Stimulated activated naive B cell treated with anti-CD40 and anti-IgM and Interleukin-4, amounts not matched to agents 10 μg/mL and 1 μg/mL and 100 μg/mL, for 72 hours (primary cell): ENCODE measurements at places on chromosomes 16 and 17.

GRCh38 chr16:5330058-5330457 lies 232.5 kb upstream of the EEF2KMT start:
- no peak for DNase-seq

DNA sequence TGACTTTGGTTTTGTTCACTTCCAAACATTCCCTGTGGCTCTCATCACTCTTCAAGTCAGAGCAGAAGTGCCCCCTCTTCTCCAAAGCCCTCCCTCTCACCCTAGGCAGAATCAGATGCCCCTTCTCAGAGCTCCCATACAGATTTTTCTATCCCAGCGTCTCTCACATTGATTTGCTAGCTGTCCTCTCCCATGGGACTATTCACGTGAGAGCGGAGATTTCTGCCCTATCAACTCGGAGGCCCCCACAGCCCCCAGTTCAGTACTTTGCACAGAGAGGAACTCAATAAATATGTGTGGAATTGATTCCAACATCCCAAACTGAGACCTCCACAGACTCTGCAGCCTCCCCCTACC lies 182.6 kb downstream of the C16orf78 start:
- DNase-seq = no peak

- peak; percentile 23 for DNase-seq
These were observed 5.2 kb downstream of the ASGR1 start for GRCh38 chr17:7173687-7174602.

- peak; percentile 67 for DNase-seq
These were observed 4.4 kb downstream of the TP53I13 start for GRCh38 chr17:29572691-29573557.

DNA sequence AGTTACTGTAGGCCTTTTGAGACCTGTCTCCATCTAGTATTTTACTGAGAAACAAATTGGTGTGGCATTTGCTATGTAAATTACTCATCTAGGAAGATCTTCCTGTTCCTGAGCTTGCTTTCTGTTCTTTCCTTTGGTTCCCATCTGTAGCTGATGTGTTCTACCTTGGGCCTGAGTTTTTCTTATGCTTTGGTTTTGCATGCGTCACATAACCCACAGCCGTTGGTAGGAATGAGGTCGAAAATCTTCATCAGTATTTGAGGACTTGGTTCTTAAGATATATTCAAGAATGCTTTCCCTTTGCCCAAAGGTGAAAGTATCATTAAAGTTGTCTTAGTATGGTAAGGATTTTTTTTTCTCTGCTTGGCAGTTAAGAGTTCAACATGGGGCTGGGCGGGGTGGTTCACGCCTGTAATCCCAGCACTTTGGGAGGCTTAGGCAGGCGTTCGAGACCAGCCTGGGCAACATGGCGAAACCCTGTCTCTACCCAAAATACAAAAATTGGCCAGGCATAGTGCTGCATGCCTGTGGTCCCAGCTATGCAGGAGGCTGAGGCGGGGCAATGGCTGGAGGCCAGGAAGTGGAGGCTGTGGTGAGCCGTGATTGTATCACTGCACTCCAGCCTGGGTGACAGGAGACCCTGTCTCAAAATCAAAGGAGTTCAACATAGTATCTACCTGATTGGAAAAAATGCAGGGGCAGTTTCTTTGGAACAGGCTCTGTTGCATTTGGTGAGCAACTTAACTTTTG lies 28.8 kb downstream of the IST1 start:
- DNase-seq = no peak

GRCh38 chr17:59311051-59311468 lies 20.4 kb upstream of the YPEL2 start:
- peak; percentile 33 for DNase-seq

DNA sequence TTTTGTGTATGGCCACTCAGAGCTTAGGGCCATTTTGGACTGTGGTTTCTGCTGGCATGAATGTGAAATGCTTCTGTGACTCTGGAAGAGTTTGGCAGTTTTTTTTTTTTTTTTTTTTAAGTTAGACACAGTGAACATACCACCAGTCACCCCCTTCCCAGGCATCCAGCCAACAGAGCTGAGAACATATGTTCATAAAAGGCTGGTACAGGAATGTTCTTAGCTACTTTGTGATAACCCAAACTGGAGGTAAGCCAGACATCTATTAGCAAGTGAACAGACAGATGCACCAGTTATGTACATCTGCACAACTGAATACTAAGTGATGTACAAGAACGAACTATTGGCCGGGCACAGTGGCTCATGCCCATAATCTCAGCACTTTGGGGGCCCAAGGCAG lies 92.7 kb downstream of the ABCC1 start:
- DNase-seq = no peak

GRCh38 chr17:67390006-67390645 lies 13.0 kb downstream of the PITPNC1 start:
- no peak for DNase-seq

DNA sequence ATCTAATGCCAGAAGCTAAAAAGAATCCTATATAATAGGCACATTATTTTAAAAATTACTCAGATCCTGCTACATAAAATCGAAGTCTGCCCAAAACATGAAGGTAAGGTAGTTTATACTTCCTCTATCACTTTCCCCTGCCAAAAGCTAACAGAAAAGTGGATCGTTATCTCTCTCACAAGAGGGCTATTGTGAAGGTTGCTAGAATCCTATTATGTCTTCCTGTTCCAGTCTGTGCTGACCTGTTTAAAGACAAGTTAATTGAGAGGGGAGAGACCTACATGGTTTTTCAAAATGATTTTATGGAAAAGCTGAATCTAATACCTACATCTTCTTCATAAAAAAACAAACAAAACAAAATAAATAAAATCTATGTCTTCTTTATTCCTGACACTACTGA lies 1410.9 kb upstream of the CDH8 start:
- DNase-seq = no peak

- DNase-seq = no peak
These were observed 75.3 kb upstream of the GNAO1 start for GRCh38 chr16:56115817-56116576.

DNA sequence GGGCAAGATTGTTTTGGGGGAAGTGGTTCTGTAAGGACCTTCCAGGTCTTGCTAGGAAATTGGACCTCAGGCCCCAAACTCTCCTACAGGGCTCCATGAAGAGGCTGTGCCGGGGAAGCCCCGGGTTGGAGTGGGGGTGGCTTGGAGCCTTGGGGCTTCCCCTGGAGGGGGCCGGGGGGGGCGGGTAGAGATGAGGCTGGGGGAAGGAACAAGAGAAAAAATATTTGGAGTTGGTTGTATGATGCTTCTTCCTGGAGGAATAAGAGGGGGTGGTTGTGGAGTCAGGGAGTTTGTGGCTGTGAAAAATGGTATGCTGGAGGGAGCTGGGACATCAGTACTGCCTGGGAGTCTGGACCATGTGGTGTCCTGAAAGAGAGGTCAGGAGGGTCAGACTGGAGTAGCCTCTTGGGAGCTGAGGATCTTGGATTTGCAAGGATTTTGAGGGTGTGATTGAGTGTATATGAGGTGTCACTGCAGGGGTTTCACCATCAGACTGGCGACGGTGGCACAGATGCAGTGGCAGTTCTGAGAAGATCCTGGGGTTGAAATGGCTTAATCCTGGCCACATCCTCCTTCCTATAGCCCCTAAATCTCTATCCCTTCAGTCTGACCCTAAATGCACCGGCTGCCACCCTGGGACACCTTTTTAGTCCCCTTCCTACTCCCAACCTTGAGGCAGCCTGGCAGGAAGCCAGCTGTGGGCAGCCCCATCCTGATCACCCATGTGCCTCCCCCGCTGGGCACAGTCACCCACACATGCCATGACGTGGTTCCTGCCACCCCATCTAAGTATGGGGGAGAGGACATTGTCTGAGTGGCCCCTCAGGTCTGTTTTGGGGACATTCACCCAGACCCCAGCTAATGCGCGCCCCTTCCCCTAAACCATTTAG lies 10.9 kb downstream of the RARA start:
- DNase-seq = no peak

DNA sequence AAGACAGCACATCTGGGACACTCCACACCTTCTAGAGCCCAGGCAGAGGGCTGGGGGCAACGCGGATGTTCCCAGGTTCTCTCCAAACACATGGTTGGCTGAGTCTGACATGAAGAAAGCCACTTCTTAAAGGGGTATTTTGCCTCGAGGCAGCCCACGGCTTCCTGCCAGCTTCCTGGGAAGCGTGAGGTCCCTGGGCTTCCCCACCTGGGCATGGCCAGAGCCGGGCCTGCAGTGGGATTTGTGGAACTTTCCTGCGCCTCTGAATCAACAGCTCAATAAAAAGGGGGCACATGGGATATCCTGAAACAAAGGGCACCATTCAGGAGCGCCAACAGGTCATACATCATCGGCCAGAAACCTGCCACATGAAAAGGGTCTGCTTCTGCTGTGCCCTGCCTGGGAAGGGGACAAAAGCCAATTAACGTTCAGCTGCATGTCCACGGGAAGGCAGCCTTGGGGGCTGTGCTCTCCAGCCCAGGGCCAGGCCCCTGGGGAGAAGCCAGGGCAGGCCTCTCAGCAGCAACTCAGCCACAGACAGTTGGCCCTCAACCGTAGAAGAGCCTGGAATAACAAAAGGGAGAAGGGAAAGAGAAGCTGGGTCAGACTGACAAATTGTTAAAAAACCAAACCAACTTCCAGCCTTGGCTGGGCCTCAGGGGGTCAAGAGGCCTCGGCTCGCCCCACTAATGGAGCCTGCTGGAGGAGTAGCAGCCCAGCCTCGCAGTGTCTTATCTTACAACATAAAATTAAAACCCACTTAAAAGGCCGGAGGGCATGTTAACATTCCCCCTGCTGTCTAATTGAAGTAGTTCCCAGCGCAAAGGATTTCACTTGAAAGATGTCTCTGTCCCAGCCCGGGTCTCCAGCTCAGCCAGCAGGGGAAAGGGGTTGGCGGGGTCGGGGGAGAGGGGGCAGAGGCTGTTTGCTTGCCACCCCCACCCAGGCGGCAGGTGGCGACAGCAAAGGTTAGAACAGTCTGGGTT lies 34.2 kb downstream of the TBX4 start:
- no peak for DNase-seq

DNA sequence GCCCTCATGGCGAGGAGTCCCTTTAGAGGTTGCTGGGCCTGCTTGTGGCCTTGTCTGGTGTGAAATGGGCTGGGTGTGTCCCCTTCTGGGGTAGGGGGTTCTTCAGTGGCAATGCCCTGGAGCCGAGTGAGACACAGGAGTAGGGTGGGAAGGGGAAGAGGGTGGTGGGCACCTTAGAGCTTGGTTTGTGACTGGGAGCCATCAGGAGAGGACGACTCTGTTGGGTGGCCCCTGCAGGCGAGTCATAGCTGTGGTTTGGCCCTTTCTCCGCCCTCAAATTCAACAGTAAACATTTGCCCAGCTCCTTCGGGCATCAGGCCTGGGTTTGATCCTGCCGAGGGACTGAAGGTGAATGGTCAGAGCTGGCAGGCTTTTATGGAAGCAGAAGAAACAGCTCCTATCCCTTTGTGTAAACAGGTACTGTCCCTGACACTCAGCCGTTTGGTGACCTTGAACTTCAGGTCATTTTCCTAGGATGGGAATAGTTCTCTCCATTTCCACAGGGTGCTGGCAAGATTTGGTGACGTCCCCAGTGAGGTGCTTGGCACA lies 2.9 kb downstream of the E4F1 start:
- DNase-seq = no peak

DNA sequence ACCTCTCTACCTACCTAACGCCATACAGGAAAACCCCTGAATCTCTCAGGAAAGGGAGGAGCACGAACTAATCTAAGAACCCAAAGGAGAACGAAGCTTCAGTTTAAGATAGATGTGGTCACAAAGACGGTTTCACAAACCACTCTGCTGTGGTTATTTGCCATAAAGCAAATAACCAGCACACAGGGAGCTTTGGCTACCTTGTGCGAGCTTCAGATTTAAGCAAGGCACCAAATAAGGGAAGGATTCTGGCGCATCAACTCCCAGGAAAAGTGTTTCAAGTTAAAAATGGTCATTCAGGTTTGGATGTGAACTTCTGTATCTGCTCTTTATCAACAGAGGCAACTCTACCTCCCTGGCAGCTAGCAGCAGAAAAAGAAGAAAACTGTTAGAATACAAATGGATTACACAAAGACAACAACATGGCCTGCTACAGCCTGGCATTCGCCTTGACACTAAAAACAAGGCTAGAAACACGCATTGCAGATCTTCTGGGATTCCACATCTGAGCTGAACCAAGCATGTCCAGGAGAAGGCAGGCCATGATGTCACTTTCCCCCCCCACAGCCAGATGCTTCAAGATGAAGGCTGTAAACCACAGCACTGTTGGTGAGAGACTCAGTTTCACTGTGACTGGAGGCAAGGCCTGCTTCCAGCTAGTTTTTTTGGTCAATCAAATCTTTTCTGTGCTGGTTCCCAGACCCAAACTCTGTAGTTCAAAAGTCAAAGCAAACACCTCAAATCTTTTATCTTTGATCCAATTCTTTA lies 43.6 kb downstream of the SMG6 start:
- DNase-seq = peak; percentile 58

DNA sequence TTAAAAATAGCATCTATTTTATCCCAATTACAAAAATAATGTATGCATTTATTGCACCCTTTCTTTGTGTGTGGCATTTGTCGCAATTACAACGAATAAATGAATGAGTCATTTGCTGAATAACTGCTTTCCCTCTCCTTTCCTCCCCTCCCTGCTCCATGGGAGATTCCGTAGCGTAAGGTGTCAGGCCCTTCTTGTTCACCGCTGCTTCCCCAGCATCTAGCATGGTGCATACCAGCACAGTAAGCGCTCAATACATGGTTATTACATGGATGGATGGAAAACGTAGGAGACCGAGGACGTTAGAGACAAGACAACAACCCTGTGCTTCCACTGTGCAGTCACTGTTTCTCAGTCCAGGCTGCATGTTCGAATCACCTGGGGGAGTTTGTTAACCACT lies 336.0 kb upstream of the EEF2KMT start:
- no peak for DNase-seq

GRCh38 chr16:25079637-25080378 lies 31.7 kb upstream of the LCMT1 start:
- no peak for DNase-seq

DNA sequence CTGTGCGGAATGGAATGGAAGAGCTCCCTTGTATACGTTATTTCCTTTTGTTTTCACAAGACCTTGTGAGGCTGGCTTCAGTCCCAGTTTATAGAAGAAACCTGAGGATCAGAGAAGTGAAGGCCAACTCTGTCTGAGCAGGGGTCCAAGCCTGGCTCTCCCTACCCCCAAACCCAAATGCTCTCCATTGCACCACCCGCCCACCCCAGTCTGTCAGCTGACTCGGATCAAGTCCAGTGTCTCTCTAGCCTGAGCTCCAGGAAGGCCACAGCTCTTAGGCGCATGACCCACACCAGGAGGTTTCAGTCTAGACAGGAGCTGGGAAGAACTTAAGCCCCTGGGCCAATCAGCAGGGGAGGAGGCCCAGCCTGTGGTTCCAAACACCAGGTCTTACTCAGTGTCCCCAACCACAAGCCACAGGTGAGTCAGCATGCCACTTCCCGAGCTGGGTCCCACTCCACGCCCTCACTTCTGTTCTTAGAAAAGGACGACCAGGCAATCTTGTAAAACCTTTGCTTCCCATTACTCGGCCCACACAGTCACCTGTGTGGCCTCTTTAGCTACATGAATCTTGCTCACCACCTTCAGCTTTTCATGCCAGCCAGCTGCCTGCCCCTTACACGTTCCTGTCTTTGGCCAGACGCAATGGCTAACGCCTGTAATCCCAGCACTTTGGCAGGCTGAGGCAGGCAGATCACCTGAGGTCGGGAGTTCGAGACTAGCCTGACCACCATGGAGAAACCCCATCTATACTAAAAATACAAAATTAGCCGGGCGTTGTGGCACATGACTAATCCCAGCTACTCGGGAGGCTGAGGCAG lies 27.8 kb downstream of the TK2 start:
- DNase-seq = peak; percentile 83

- DNase-seq = no peak
These were observed 36.7 kb downstream of the AKAP10 start for GRCh38 chr17:19940722-19941464.

- DNase-seq = no peak
These were observed 79.8 kb downstream of the ENGASE start for GRCh38 chr17:79154446-79154845.

- no peak for DNase-seq
These were observed 25.1 kb downstream of the CD300LG start for GRCh38 chr17:43871946-43872690.
